ENCODE measurements at places on chromosomes 3 and 15.

DNA sequence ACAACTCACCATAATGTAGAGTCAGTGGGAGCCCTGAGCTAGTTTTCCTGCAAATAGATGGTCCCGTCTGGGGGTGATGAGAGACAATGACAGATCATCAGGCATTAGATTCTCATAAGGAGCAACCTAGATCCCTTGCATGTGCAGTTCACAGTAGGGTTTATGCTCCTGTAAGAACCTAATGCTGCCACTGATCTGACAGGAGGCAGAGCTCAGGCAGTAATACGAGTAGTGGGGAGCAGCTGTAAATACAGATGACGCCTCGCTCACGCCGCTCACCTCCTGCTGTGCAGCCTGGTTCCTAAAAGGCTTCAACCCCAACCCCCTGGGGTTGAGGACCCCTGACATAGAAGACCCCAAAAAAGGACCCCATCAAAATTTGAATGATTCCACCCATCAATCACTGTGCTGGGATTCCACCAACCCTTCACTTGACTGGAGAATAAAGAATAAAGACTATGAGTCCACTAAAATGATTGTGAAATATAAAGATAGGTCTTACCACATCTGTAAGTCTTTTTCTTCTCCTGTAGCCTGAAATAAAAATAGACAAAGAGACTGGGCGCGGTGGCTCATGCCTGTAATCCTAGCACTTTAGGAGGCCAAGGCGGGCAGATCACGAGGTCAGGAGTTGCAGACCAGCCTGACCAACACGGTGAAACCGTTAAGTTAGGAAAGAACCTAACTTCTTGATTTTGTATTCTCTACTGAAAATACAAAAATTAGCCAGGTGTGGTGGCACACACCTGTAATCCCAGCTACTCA is 9.9 kb upstream of the UBL7 start:
- no peak for DNase-seq

DNA sequence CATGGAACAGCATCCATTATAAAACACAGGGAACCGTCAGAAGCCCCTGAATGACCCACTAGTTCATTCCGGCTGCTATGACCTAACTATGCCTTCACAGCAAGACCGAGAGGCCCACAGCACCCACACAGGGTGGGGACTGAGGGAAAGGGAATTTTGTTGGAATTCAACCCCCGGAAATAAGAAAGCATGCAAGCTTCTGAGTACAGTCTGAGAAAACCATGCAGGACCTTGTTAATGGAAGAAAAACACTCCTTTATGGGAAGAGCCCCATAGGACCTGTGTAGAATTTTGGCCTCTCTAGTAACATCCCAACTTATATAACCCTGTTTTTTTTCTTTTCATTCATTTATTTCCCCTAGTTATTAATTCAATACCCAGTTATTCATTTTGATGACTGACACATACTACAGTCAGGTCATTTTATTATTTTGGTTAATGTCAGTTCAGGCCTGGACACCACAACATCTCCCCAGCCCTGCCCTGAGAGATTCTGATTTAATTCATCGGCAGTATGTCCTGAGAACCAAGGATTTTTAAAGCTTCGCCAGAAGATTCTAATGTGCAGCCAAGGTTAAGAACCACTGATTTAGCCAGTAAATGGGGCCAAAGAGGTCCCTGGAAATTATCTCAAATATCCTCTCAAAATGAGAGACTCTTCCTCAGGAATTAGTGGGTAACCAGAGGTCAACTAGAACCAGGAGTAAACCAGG is 231.6 kb upstream of the GOLGA6L4 start:
- DNase-seq, result no peak

GRCh38 chr3:141328286-141329166 is 39.8 kb upstream of the ZBTB38 start:
- no peak for DNase-seq

GRCh38 chr15:97993310-97993738 is 32.8 kb downstream of the ARRDC4 start:
- no peak for DNase-seq

- DNase-seq, result no peak
Measured at GRCh38 chr3:141454054-141454453, 32.8 kb upstream of the RASA2 start.

DNA sequence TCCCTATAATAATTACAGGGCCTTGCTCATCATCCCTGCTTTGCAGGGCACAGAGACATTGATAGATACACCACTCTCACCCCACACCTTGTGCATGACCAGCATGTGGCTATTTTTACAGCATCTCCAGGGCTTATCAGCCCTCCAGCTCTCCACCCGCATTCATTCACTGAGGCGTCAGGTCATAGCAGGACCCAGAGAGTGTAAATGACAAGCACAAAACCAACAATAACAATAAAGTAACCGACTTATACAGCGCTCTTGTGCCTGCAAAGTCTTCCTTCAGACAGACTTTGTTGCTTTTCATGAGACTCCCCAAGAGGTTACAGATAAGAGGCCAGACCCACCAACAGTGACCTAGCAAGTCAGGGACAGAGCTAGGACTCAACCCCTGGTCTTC is 80.7 kb downstream of the TLE3 start:
- DNase-seq, result no peak

GRCh38 chr3:100159331-100160153 is 45.2 kb upstream of the FILIP1L start:
- DNase-seq, result peak; percentile 54

DNA sequence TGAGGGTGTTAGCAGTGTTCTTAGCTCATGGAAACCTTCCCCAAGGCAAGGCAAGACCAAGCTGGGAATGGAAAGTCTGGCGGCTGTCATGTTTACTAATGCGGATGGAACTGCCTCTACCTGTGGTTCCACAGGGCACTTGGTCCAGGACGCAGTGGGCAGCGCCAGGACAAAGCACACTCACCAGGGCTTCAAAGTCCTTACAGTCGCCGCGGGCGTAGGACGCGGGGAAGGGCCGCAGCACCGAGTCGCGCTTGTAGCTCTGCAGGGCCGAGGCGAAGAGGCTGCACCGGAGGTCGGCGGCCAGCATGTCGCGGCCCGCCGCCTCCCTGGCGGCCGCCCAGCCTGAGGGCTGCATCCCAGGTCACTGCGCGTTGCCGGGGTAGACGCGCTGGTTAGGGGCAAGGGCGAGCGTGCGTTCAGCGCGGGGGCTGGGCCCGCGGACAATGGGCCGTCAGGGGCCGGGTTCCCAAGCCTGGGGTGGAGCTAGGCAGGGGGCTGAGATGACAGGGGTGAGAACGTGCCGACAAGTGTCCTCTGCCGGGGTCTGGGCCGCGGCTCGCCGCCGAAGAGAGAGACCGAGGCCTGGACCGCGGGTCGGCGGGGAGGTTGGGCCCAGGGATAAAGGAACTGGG is 497 bp downstream of the PARP16 start:
- no peak for DNase-seq

DNA sequence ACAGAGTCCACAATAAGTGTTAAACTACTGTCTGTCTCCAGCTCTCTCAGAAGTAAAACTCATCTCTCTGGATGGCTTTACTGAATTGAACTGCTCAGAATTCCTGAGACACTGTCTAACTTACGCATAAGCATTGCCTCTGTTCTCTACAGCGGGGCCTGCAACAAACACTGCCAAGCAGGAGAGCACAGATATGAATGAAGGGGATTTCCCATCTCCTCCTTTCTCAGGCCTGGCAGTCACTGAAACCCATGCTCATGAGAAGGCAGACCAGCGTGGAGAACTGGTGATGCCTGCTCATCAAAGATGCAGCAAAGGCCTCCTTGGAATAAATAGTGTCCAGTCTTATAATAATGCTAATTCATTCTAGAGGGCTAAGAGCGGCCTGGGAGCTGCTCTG is 10.3 kb downstream of the RASGRP1 start:
- no peak for DNase-seq

DNA sequence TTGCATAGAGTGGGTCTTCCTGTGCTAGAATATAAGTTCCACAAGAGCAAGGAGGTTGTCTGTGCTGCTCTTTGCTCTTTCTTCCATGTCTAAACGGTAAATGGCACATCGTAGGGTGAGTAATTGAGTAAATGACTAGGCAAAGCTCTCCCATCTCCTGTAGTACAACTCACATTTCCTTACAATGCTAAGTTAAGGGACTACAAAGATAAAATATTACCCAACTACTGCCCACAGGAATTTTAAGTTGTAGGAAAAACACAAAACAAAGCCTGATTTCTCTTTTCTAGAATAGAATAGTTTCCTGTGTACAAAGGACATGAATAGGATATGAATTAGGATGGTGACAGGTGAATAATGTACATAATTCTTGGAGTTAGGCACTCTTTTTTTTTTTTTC is 19.9 kb upstream of the LRIG1 start:
- DNase-seq, result no peak

DNA sequence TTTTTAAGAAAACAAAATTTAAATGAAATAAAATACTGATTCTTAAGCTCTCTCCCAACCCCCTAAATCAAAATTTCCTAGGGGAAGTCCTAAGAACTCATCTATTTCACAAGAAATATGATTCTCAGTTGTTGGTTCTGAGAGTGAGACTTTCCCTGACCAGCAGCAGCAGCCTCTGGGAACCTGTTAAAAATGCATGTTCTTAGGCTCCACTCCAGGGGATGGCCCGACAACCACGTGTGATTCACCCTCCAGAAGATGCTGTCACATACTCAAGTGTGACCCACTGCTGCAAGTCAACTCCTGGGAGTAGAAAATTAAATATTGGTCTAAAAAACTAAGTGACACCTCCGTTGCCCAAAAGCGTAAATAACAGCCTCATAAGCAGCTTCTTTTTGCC is 343.2 kb upstream of the NR2F2 start:
- no peak for DNase-seq

Data from amniotic stem cell (primary cell).